ENCODE measurements at places on chromosomes 6 and 20.

DNA sequence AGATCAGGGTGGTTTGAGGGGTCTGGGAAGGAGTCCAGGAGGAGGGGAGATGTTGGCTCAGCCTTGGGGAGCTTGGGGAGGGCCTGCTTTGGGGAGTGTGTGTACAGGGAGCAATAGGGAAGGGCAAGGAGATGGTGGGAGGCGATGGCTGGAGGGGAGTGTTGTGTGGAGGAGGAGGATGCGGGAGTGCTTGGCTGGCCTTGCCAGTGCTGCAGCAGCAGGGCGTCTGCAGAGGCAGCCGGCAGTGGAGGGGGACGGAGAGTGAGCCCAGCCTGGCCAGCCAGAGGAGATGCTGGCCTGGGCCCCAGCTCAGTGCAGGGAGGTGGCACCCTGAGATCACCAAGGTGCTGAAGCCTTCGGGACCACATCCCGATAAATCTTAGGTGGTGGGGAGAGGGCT lies 3.9 kb downstream of the IP6K3 start:
- DNase-seq = no peak

DNA sequence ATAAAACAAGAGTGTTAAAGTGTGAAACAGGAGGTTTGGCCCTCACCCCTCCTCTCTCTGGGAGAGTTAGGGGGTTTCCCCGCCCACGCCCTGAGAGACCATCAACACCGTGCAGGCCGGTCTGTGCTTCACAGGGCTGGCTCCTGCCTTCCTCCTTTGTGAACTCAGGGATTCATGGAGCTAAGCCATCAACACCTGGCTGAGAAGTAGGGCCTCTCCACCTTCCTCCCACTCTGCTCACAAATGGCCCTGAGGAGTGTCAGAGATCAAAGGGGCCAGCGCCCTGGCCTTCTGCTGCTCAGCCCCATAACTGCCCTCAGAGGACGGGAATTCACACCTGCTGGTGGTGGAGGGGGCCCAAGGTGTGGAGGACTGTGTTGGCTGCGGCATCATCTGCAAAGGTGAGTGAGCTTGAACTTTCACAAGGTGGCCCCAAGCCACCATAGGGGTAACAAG lies 88.6 kb downstream of the PSMB1 start:
- no peak for DNase-seq

DNA sequence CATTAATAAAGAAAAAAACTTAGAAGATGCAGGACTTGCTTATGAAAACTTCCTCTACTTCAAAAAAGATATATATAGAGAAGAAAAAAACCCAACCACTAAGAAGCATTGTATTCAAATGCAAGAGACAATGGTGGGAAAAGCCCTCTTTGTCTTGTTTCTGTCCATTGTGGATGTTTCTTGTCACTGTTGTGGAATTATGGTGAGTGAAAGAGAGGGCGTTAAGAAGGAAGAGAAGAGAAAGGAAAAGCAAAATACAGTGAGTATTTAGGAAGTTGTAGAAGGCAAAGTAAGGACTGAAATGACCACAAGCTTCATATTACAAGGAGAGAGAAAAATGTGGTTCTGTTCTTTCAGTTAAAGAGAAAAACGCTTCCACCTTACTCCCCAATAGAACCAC lies 14.1 kb upstream of the THBD start:
- DNase-seq = no peak

DNA sequence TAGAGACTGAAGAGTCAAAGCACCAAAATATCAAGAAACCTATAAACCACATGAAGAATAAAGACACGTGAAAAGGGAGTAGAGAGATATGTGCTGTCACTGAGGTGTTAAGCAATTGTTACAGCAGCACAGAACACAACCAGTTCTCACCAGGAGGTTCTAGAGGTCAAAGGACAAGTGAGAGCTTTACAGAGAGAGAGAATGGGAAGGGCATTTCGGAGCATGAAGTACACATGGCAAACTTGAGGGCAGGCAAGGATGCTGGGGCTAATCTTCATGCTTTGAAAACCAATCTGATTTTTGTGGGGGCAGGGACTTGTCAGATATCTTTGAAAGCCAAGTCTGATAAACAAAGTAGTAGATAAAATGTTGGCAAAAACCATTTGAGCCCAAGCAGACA lies 142.3 kb upstream of the NRSN1 start:
- no peak for DNase-seq

- no peak for DNase-seq
Observed at GRCh38 chr6:144753023-144753705, 468.0 kb downstream of the UTRN start.

- no peak for DNase-seq
Observed at GRCh38 chr20:46232539-46232938, 75.8 kb downstream of the CDH22 start.

- DNase-seq = no peak
Observed at GRCh38 chr6:5531853-5532375, 270.6 kb downstream of the FARS2 start.
